NCI-H2029 (cell line): ENCODE measurements at places on chromosomes 16 and 17.
A peak's percentile ranks its signal among the peaks of the same experiment; 100 is the strongest.

DNA sequence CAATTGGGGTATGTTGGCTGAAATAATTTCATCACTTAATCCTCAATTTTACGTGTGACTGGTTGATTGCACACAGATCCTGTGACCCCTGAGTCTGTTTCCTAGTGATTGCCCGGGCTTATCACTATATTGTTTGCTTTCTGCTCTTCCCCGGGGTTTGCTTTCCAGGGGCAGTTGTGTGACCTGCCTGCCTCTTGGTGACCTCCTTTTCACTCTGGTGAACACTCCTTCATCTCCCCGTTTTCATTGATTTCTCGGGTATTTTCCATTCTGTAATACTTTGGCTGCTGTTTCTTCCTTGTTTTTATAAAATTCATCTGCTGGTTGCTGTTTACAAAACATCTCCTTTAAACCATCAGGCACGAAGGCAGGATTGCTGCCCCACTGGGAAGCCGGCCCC is 36.0 kb downstream of the NTN1 start:
- DNase-seq, result no peak

GRCh38 chr17:65218261-65218660 is 81.1 kb downstream of the RGS9 start:
- no peak for DNase-seq

GRCh38 chr16:25073854-25074253 is 37.7 kb upstream of the LCMT1 start:
- DNase-seq, result no peak

GRCh38 chr17:68437979-68438822 is 19.1 kb downstream of the WIPI1 start:
- DNase-seq, result no peak

- DNase-seq, result no peak
Observed at GRCh38 chr17:68824707-68825106, 130.5 kb downstream of the ABCA8 start.

- DNase-seq, result no peak
Observed at GRCh38 chr17:8479431-8479947, 43.8 kb downstream of the NDEL1 start.

- DNase-seq, result no peak
Observed at GRCh38 chr17:38926293-38927070, 1.1 kb downstream of the LASP1NB start.

- no peak for DNase-seq
Observed at GRCh38 chr17:61750656-61751055, 112.7 kb downstream of the BRIP1 start.

DNA sequence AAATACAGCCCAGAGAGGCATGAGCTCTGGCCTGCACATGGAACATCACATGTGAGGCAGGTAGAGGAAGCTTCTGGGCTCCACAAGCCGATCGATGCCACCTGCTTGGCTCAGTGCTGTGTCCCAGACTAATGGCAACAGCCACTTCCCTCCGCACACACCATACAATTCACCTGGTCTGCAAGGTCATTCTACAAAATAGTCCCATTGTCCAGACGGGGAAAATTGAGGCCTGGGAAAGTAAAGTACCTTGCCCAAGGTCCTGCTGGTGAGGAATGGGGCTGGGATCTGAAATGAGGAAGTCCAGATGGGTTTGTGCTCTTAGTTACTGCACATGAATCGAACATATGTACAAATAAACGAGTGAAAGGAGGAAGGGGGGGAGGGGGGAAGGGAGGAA is 88.0 kb downstream of the LITAF start:
- no peak for DNase-seq

- DNase-seq, result no peak
Observed at GRCh38 chr17:66371561-66371960, 69.1 kb downstream of the PRKCA start.

DNA sequence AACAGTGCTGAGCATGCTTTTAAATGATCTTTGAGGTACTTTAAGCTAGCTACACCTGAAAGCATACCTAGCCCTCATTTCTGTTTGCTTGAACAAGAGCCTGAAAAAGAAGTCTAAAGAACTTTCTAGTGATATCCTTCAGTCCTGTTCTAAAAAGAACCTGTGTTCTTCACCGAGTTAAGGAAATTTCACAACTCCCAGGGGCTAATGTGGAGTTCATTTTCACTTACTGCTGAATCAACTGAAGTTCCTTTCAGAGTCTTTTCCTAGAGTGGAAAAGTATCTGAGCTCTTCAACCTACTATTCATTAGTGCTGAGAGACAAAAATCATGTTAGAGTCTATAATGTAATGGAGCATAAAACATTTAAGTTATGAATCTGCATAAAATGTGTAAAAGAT is 66.9 kb downstream of the CHD9 start:
- DNase-seq, result no peak

DNA sequence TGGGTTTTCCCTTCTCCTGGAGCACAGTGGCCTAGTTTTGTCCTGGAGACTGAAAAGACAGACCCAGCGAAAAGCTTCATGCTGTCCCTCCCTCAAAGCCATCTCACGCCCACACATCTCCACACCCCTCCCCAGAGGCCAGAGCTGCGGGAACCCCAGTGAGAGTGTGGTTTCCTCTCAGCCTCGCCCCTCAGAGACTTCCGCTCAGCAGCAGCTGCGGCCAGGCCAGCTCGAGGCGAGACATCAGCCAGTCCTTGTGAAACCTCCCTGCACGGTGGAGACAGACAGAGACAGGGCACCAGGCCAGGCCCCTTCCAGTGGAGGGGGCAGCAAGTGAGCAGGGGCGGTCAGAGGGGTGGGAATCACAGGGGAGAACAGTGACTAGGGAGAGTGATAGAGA is 77.0 kb upstream of the TNRC6C start:
- no peak for DNase-seq

- DNase-seq, result no peak
Observed at GRCh38 chr17:64378890-64379354, 11.7 kb downstream of the PECAM1 start.

DNA sequence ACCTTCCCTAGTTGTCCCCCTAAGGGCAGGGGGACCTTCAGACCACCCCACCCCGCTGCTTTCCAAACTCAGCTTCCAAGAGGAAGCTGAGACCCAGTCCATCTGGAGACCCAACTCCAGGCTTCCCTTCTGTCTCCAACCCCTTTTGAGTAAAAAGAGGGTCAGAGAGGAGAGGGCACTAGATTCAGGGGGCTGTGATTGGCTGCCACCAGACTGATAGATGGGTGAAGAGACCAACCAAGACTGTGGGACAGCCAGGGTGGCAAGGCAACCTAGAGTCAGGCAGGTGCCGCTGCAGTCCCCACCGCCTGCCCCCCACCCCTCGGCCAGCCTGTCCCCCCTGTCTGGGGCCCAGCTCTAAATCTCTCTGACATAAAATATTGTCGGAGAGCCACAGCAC is 92.5 kb downstream of the SDK2 start:
- no peak for DNase-seq

GRCh38 chr17:27226611-27227230 is 67.2 kb upstream of the WSB1 start:
- DNase-seq, result no peak

DNA sequence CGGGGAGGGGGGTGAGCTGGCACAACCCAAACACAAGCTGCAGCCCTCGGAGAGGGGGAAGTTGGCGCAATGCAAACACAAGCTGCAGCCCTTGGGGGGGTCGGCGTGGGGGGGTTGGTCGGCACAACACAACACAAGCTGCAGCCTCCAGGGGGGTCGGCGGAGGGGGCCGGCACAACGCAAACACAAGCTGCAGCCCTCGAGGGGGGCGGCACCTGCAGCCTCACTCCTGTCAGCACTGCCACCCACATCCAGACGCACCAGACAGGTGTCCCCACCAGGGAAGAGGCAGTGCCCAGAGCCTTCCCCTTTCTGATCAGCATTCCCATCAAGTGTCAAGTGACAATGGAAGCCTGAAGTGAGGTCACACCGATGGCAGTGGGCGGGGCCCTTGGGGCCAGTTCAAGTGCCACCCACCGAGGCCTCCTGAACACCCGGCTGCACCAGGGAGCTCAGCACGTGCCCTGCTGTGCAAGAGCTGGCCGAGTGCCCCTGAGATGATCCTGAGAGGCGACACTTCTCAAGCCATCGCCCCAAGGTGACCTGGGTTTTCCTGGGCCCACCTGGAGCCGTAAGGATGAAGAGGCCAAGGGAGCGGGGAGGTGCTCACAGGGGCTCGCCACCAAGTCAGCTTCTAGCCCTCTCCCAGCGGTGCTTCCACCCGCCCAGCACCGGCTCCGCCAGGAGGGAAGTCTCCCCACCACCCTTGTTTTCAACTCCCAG is 59.3 kb downstream of the KLHDC4 start:
- peak; percentile 89 for DNase-seq

DNA sequence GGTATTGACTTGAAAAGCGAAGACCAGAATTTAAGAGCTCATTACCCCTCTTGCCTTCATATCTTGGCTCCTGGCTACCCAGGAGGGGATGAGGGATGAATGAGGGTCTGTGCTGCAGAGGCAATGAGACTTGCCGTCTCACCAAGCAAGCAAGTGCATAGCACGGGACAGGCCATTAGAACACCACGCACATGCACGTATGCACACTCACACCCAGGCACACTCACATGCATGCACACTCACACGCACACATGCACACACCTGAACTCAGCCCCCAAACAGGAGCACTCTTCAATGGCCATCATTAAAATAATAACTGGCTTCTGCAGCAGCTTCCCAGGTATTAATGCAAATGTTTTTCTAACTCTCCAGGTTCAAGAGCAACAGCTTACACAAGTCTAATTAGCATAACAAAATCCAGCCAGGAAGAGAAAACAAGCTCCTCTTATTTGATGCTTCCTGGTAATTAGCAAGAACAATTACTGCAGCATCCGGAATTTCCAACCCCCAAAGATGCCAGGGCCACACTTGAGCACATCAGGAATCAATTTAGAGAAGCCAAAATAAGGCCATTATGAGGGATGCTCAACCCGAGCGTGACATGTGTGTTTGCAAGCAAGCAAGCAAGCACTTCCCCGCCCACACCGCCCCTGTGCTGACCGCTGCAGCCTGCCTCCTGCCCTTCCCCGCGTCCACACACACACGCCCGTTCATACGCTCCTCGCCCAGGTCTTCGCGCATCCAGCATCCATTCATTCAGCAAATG is 171.6 kb upstream of the TNRC6C start:
- no peak for DNase-seq

DNA sequence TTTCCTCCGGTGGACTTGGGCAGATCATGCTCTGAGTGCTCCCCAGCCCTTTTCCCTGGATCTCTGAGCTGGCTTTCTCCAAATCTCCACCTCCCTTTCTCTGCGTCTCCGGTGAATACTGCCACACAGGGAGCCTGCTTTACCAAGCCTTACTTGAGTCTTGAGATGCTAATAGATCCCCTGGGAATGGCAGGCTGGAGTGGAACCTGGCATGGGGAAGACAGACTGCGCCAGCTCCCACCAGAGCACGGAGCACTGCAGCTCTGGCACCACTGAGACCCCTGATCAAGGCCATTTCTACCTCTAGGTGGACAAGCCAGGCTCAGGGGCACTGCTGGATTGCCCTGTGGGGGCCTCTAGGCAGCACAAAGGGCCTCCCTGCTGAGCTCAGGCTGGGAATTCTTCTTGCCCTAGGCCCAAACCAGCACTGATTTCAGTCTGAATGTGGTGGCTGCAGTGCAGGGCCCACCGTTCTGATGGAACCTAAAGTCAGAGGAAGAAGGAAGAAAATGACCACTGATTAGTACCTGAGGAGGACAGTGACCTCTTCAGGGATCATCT is 74.3 kb upstream of the CRHR1 start:
- no peak for DNase-seq

DNA sequence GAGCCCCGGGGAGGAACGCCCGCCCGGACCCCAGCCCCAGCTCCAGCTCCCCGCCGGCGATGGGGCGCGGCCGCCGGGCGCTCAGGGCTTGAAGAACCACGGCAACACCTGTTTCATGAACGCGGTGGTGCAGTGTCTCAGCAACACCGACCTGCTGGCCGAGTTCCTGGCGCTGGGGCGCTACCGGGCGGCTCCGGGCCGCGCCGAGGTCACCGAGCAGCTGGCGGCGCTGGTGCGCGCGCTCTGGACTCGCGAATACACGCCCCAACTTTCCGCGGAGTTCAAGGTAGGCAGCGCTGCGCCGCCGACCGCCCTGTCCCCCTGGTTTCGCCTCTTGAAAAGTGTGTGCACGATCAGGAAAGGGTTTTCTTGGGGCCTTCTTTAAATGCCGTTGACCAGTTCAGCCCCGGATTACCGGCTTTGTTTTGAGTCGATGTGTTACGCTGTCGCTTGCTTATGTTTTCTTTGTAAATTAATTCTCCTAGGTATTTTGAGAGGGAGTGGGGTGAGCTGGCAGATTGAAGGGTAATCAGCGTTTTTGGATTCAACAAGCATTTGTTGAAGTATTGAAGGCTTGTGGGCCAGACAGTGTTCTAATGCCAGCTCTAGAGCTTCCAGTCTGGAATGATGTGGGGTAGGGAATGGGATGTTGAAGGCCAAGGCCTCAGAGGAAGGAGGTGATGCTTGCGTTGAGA is 681 bp downstream of the USP43 start:
- DNase-seq, result peak; percentile 15

- no peak for DNase-seq
Observed at GRCh38 chr17:36934692-36935630, 2.3 kb upstream of the LHX1 start.
